ENCODE measurements at places on chromosomes 7 and 10. TPM values are rescaled to one million over a fixed set of nuclear protein-coding genes. Genes with fewer than 3 reads are reported as not detected.

TMEM243 gene
- total RNA-seq, result 33.5 TPM

GIMAP7 gene
- 16.2 TPM for total RNA-seq

ABCB4 gene
- under 0.01 TPM for total RNA-seq

GRID2IP gene
- total RNA-seq, result under 0.01 TPM

IL2RA gene
- total RNA-seq, result not detected
